ENCODE measurements at places on chromosomes 1 and 21. TPM values are rescaled to one million over a fixed set of nuclear protein-coding genes. Genes with fewer than 3 reads are reported as not detected.

DNA sequence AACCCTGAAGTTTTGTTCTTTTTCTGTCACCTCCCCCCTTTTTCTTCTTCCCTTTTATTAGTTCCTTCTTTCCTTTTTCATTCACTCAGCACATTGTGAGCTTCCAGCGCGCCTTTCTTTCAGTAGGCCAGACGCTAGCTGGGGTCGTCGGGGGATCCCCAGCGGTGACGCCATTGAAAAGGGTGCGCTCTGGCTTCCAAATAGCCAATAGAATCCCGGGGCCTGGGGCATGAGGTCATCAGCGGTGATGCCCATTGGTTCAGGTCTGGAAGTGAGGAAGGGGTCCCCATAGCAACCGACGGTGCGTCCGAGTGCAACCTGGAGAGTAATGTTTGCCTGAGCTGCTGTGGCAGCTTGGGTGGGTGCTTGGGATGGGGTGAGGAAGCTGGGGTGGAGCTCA, 6.9 kb upstream of the EFNA3 start:
- H3K27me3 ChIP-seq = no peaks in the 10 kb centered on the region
- no peak overlapping the region for H3K4me3 ChIP-seq

- no peaks in the 10 kb centered on the region for H3K36me3 ChIP-seq
- DNase-seq = no peak
- H3K4me3 ChIP-seq = no peak overlapping the region
- no peaks in the 10 kb centered on the region for H3K4me1 ChIP-seq
These were observed 88.1 kb upstream of the SPATA6 start for GRCh38 chr1:48560116-48560515.

GRCh38 chr1:201329801-201330200, 46.5 kb downstream of the PKP1 start:
- no peak overlapping the region for H3K27ac ChIP-seq
- H3K4me3 ChIP-seq = no peak overlapping the region

DNA sequence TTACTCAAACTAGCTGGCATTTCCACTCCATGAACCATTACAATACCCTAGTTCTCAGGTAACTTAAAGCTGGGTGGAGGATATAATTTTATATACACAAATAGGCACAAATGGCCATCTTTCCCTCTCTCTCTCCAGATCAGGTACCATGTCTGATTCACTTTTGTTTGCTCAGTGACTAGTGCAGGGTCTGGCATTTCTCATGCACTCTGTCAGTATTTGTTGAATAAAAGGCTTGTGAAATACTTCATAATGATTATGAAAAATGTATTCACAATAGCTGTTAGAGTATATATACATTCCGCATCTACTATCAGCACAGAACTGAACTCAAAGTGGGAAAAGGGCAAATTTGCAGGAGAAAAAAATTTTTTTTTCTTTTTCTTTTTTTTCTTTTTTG, 510.2 kb upstream of the USP24 start:
- no peaks in the 10 kb centered on the region for H3K36me3 ChIP-seq
- H3K27me3 ChIP-seq = no peaks in the 10 kb centered on the region
- no peak overlapping the region for H3K27ac ChIP-seq
- H3K4me3 ChIP-seq = no peak overlapping the region
- H3K4me1 ChIP-seq = no peaks in the 10 kb centered on the region

Gene TCP10L
- 0.50 TPM for total RNA-seq

Gene GPR25
- not detected for total RNA-seq

Gene FCRL6
- total RNA-seq = not detected
